Cardiac septum (tissue), 1 donor: ENCODE measurements at places on chromosomes 3 and 15.
A peak's percentile ranks its signal among the peaks of the same experiment; 100 is the strongest.

DNA sequence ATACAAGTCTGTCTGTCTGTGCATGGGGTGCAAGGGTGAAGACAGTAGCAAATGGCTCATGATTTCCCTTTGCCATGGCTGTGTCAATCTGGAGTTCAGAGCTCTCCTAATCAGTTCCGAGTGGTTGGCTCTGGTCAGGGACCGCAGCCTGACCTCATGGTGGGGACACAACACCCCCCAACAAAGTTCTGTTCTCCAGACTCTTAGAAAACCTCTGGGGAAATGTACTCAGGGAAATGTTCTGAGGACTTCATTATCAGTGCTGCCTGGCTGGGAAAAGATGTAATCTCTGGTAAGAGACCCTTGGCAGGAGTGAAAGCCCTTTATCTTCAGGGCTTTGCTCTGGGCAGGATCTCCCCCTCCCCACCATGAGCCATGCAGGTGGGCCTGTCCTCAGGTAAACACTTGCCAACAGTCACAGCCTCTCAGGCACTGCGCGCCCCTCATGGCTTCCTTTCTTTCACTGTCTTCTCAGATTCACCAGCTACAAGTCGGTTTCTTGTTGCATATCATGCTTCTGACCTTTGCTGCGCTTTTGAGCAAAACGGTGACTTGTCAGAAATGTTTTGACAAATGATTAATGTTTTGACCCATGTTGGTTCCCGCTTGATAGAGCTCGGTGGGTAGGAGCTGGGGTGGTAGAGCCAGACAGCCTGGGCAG is 95.5 kb downstream of the ST6GAL1 start:
- no peak for DNase-seq

DNA sequence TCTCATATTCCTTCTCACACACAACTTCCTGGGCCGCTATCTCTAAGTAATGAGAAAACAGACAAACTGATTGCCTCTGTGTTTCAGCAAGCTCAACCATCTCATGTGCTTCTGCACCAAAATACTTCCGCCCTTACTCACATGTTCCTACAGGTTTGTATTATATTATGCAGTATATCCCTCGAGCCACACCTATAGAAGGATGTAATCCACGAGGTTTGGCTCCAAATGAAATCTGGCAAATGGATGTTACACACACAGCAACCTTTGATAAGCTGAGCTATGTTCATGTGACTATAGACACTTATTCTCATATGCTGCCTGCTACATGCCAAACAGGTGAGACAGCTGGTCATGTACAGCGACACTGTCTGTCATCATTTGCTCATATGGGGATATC is 22.6 kb downstream of the CCRL2 start:
- no peak for DNase-seq

GRCh38 chr15:86611417-86612040 is 531.9 kb downstream of the AGBL1 start:
- no peak for DNase-seq

DNA sequence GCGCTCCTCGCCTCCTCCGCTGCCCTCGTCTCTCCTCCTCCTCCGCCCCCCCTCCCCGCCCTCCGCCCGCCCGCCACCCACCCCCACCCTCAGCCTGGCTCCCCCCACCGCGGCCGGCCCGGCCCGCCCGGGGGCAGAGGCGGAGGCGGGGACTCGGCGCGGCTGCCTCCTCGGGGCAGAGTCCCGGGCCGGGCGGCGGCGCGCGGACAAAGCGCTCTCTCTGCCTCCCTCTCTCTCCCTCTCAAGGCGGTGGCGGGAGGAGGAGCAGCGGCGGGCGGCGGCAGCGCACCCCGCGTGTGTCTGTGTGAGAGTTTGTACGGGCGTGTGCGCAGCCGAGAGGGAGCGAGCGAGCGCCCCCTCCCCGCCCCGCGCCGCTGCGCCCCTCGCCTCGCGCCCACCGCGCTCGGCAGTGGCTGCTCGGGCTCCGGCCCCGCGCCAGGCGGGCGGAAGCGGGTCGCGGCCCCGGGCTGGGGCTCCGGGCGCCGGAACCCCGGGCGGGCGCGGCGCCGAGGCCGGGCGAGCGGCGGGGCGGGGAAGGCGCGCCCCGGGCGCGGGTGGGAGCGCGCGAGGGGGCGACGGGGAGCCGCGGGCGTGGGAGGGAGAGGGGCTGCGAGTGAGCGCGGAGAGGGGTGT is at the start of gene IGF2BP2:
TSS of gene IGF2BP2 (minus strand) at position 37 of the 633 bp plus-strand sequence. CDS start 82 bp downstream, outside the sequence.
- DNase-seq, result peak; percentile 83

GRCh38 chr3:50570508-50571279 is 1.4 kb downstream of the HEMK1 start:
- DNase-seq, result no peak

- peak; percentile 95 for DNase-seq
Observed at GRCh38 chr3:50365080-50365841, 5.9 kb upstream of the TMEM115 start.

GRCh38 chr15:59817053-59817452 is 127.9 kb upstream of the BNIP2 start:
- DNase-seq, result no peak

DNA sequence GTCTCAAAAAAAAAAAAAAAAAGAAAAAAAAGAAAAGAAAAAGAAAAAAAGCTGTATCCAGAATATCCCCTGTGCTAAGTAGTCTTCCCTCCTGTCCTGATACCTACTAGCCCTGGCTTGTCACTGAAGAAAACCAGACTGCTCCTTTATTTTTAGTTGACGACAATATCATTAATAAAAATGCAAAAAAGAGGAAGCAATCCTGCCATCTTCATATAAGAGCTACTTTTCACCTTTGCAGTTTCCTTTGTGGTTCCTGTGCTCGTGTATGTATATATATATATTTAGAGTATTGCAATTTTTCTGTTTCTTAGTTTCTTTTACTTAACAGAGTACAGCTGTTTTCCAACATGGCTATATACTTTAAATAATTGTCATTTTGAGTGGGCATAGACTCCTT is 13.6 kb downstream of the C3orf20 start:
- DNase-seq, result no peak

- no peak for DNase-seq
Observed at GRCh38 chr3:141578202-141578973, 91.6 kb downstream of the RASA2 start.

GRCh38 chr3:23111797-23112196 is 91.3 kb upstream of the UBE2E2 start:
- no peak for DNase-seq

- no peak for DNase-seq
Observed at GRCh38 chr3:140167600-140168281, 232.8 kb downstream of the CLSTN2 start.

DNA sequence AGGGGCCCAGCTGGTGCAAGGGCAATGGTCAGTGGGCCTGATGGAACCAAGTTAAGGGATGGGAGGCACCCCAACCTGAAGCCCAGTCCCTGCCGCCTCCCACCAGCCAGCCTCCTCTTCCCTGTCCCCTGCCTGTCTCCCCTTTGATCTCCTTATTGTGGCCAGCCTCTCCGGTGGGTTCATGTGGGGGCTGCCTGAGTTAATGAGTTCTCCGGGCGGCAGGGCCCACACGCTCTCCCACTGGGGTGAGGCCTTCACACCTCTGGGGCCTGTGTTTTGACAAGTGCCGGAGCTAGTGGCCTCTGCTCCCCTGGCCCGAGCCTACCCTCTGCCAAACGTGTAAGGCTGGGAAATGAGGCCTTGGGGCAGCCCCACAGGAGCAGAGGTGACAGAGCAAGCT is 7.2 kb upstream of the MESP1 start:
- no peak for DNase-seq

- DNase-seq, result no peak
Observed at GRCh38 chr15:33934396-33934795, 33.9 kb upstream of the CHRM5 start.

- DNase-seq, result no peak
Observed at GRCh38 chr15:99279827-99280226, 28.5 kb downstream of the LRRC28 start.

- no peak for DNase-seq
Observed at GRCh38 chr15:62320259-62320658, 155.2 kb upstream of the C2CD4B start.

DNA sequence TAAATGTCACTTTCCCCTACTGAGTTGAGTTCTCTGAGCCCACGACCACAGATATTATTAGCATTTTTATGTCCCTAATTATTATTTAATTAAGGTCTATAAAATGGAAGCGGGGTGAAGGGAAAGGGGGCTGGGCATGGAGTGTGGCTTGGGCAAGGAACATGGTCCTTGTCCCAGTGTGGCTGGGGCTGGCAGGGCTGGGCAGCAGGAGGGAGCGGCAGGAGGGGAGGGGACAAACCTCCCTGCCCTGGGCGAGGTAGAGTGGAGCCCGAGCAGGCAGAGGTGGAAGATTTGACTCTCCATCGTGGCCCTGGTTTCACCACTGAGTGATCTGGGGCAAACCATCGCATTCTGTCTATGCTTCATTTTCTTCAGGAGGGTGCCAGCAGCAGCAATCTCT is 402.9 kb upstream of the C2CD4B start:
- no peak for DNase-seq

GRCh38 chr3:39812537-39812936 is 3.1 kb downstream of the MYRIP start:
- DNase-seq, result no peak

DNA sequence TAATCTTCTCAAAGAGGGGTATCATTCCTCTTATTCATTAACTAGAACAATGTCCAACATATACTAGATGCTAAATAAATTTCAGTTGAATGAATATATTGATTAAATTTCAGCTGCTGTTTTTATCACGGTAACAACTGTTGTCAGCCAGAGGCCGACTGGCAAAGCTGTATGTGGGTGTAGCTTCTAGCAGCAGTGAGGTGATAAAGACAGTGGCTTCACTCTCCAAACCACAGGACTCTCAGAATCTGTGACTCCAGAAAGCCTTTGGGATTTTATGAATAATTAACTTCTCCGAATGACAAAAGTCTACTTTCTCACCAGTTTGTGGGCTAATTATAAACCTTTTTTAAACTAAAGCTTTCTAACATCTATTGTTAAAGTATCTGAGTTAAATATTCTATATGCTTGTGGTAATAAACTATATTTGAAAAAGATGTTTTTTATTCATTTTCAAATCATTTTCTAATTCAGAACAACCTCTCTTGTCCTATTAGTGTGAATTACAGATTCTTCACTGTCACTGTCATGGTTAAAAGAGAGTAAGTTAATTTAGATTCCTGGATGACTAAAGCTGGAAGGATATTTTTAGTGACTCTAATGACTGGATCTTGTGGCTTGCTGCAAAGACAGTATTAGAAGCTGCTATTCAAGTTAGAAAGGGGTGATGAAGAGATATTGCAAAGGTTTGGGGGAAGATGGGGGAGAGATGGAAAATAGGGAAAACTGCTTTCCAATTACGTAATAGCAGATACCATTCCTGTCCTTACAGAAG is 796.4 kb upstream of the ARPP21 start:
- DNase-seq, result no peak

- no peak for DNase-seq
Observed at GRCh38 chr15:89384176-89384604, 49.6 kb upstream of the POLG start.

- DNase-seq, result no peak
Observed at GRCh38 chr3:11548721-11549131, 95.0 kb downstream of the VGLL4 start.

GRCh38 chr3:146200461-146201220 is 39.7 kb upstream of the PLOD2 start:
- no peak for DNase-seq

DNA sequence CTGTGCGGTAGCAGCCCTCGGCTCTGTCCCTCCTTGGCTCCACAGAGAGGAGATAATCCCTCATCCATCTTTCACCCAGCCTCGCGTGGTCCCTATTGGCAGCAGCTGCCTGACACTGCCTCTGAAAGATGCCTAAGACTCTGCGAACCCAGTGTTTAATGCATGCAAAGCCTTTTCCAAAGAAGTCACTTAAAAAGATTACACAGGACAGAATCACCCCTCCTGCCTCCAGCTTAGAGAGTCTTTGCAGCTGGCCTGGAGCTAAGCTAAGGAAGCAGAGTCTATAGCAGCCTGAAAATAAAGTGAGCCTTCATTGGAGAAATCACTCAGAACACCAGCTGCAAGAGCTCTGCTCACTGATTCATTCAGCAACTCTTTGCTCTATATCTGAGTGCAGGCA is 247.2 kb downstream of the SHQ1 start:
- no peak for DNase-seq

GRCh38 chr3:56691165-56692000 is 8.3 kb upstream of the TASOR start:
- DNase-seq, result no peak

GRCh38 chr3:100761951-100762350 is 52.7 kb downstream of the TFG start:
- DNase-seq, result no peak

GRCh38 chr15:45603881-45604280 is 16.7 kb downstream of the BLOC1S6 start:
- no peak for DNase-seq

GRCh38 chr3:123755085-123755484 is 129.0 kb downstream of the MYLK start:
- no peak for DNase-seq

GRCh38 chr15:66725464-66725785 is 23.4 kb downstream of the SMAD6 start:
- no peak for DNase-seq

GRCh38 chr3:132134611-132135010 is 99.8 kb upstream of the CPNE4 start:
- no peak for DNase-seq

DNA sequence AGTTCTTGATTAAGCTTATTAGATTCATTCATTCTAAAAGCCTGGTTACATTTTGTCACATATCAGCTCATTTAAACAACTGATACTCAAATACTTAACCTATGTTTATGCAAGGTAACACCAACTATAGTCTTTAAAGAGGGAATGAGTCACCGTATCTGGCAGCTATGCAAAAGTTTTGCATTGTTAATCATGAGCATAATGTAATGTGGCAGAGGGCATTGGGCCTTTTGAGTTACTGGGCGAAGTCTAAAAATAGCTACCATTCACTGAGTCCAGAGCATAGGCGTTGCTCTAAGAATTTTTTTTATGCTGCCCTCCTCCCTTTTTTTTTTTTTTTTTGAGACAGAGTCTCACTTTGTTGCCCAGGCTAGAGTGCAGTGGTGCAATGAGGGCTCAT is 277.7 kb upstream of the ZNF717 start:
- DNase-seq, result no peak

DNA sequence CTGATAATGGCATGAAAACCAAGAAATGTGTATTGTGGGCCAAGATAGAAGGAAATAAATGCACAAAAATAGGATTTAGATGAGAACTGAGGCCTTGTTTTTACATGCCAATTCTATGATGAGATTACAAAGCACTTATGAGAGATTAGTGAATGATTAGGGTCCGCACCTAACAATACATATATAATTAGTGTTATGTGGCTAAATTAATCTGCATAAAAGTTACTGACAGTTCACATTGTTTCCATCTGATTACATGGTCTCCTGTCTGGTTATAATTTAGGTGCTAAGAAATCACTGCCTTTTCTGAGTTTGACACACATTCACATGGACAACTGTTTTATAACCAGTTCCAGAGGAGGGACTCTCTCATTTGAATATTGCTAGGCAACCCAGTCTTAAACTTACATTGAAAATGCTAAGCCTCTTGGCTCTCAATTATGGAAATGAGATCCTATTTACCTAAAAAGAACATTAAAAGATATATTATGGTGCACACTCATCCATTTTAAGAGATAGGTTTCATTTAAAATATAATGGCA is 117.0 kb upstream of the ARL6 start:
- no peak for DNase-seq

- DNase-seq, result no peak
Observed at GRCh38 chr15:78002996-78003395, 74.5 kb downstream of the TBC1D2B start.

GRCh38 chr3:184059424-184059823 is 6.6 kb downstream of the HTR3C start:
- DNase-seq, result no peak

- no peak for DNase-seq
Observed at GRCh38 chr3:147409143-147410115, at the start of gene ZIC1. Gene ZIC1 (plus strand): TSS chr3:147409365. CDS start chr3:147410113, 748 bp downstream.

- no peak for DNase-seq
Observed at GRCh38 chr3:134477002-134477401, 8.8 kb downstream of the ANAPC13 start.
